ENCODE measurements at places on chromosomes 1 and 21.

- H3K27me3 ChIP-seq, result no peaks in the 10 kb centered on the region
- peaks cover 19% of the 10 kb centered on the region for H3K4me1 ChIP-seq
- no peak overlapping the region for H3K4me3 ChIP-seq
- H3K27ac ChIP-seq, result peak overlapping the region; percentile 55
- no peaks in the 10 kb centered on the region for H3K36me3 ChIP-seq
Observed at GRCh38 chr1:42008264-42008663, 89.5 kb upstream of the HIVEP3 start.

DNA sequence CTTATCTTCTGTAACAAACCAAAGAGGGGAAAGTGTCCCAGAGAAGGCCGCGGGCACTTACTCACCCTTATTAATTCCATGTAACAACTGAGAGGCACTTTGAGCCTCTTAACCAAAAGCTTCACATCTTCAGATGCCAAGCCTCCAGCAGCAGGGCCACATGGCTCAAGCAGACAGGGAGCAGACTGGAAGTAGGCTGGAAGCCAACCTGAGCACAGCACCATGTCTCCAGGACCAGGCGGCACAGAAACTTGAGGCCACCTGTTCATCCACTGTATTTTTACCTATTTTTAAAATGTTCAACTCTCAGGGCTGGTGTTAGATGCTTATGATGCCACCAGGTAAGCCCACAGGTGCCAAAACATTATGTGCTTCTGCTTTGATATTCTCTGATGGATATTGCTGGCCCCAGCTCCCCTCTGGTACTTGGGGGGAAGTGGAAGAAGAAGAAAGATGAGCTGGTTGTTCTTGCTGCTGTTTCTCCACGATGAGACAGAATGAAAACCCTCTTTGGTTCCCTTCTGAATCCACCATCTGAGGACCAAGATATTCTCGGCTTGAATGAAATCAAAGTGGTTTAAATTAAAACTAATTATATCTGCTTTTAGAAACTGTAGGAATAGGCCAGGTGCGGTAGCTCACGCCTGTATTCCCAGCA lies 30.6 kb upstream of the SDE2 start:
- no peaks in the 10 kb centered on the region for H3K4me1 ChIP-seq
- no peaks in the 10 kb centered on the region for H3K27me3 ChIP-seq
- no peak for DNase-seq
- no peaks in the 10 kb centered on the region for H3K36me3 ChIP-seq

DNA sequence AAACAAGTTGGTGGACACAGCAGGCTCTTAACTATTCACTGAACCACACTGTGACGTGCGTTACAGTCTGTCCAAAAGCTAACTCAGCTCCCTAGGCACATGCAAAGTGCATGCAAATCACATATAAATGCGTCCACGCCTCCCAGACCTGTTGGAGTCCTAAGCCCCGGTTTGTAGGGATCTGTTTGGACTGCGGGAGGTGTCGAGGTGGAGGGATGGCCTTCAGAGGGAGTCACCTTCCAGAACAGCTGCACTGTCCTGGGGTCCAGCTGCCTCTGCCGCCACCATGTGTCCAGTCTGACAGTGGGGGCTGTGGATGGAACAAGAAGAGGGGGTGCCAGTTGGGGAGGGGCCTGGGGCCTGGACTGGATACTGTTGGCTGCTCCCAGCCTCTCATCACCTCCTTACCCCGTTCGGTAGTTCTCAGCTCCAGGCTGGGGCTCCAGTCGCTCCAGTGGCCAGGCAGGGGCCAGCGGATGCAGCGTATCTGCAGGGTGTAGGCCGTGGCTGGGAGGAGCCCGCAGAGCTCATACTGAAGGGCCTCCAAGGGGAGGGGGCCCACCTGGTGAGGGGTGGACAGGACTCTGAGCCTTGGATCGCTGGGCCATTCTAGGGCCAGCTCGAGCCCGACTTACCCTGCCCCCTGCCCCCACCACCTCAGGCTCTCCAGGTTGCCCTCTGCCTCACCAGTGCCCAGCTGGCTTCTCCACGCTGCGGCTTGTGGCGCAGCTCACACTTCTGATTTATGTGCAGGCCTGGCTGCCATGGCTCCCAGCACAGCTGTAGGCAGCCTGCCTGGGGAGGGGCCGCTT lies 7.9 kb upstream of the MRPS15 start:
- H3K36me3 ChIP-seq, result no peaks in the 10 kb centered on the region
- no peaks in the 10 kb centered on the region for H3K27me3 ChIP-seq
- no peak overlapping the region for H3K27ac ChIP-seq

DNA sequence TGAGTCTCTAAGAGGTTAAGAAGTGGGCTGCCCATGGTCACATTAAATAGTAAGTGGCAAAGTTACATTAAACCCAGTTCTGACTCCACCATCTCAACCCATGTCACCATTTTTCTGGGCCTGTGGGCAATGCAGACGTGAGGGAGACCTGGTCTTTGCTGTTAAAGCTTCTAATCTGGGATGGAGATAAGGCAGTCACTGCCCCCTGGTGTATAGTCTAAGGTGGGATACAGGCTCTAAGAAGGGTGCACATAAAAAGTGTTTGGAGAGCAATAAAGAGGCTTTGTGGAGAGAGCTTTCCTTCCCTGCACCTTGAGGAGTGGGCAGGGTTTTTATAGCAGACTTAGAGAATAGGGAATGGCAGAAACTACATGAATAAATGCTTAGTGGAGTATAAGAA lies 141.3 kb downstream of the ROR1 start:
- H3K27ac ChIP-seq, result no peak overlapping the region
- no peaks in the 10 kb centered on the region for H3K36me3 ChIP-seq
- DNase-seq, result no peak
- no peak overlapping the region for H3K4me3 ChIP-seq
- no peaks in the 10 kb centered on the region for H3K27me3 ChIP-seq

DNA sequence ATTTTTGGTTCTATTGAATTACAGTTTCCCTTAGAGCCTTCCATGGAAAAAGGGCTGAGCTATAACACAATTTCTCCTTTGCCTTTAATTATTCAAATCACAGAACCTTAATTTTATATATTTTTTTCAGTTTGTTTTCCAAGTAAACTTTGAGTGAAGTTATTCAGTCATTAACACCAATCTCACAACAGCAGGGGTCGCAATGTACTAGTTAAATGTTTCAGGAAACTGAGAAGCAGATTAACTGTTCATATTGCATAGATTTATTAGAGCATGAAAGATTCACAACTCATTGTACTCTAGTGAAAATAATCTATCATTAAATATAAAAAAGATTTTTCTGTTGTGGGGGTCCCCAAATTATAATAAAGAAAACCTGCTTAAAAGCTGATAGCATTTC lies 64.1 kb downstream of the KIFAP3 start:
- no peaks in the 10 kb centered on the region for H3K27me3 ChIP-seq
- H3K36me3 ChIP-seq, result no peaks in the 10 kb centered on the region
- no peaks in the 10 kb centered on the region for H3K4me1 ChIP-seq
- no peak overlapping the region for H3K27ac ChIP-seq

DNA sequence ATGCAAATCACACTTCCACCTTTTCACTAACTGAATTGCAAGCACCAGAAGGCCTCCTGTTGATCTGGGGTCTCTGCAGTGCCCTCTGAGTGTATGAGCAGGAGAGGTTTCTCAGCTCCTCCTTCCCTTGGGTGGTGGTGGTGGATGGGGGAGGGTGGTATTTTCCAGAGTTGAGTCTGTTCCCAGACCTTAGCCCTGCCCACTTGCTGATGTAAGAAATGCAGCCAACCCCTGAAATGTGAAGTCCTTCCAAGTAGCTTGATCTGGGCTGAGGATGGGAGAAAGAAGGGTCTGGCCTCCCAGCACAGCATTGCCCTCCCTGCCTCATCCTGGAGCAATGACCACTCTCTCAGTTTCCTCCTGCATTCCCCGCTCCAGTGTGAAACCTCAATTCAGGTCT lies 6.3 kb upstream of the FOXD2 start:
- peaks cover 57% of the 10 kb centered on the region for H3K27me3 ChIP-seq
- H3K4me3 ChIP-seq, result no peak overlapping the region
- peaks cover 51% of the 10 kb centered on the region for H3K4me1 ChIP-seq
- H3K36me3 ChIP-seq, result no peaks in the 10 kb centered on the region
- peak overlapping the region; percentile 39 for H3K27ac ChIP-seq

DNA sequence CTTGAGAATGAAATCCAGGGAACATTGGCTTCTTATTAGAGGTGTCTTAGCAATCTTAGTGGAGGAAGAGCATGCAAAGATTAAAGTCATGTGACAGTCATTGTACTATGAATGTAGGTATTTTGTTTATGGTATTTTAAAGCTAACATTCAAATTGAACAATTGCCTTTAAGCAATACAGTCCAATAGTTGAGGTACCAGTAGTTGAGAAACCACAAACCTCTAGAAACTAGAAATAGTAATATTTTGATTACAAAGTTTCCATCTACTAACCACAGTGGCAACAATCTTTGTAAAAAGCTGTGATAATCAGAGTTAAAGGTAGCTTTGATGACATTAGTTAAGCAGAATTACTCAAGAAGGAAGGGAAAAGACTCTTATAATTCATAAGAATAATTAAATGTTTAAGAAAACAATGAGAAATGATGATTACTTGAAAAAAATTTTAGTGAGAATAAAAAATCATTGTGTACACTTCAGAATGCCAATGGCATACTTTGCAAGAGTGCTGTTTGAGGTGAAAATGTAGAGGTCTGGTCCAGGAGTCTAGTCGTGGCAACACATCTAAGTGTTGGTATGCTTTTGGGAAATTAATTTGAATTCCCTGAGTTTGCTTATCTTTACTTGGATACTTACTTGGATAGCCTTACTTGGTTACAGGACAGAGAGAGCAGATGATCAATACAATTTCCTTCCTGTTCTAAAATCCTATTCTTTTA lies 104.9 kb upstream of the PTGFR start:
- no peak for DNase-seq

GRCh38 chr1:66253330-66253921 lies 280.5 kb upstream of the SGIP1 start:
- DNase-seq, result peak; percentile 59
- no peak overlapping the region for H3K27ac ChIP-seq
- H3K4me3 ChIP-seq, result no peak overlapping the region
- H3K36me3 ChIP-seq, result no peaks in the 10 kb centered on the region
- no peaks in the 10 kb centered on the region for H3K4me1 ChIP-seq
- no peaks in the 10 kb centered on the region for H3K27me3 ChIP-seq
